PC-9 (cell line): ENCODE measurements at places on chromosomes 3 and 15.
A peak's percentile ranks its signal among the peaks of the same experiment; 100 is the strongest.

GRCh38 chr3:79367066-79367465 lies 400.7 kb downstream of the ROBO1 start:
- DNase-seq = no peak

GRCh38 chr3:187871204-187871591 lies 125.9 kb upstream of the BCL6 start:
- DNase-seq = no peak

DNA sequence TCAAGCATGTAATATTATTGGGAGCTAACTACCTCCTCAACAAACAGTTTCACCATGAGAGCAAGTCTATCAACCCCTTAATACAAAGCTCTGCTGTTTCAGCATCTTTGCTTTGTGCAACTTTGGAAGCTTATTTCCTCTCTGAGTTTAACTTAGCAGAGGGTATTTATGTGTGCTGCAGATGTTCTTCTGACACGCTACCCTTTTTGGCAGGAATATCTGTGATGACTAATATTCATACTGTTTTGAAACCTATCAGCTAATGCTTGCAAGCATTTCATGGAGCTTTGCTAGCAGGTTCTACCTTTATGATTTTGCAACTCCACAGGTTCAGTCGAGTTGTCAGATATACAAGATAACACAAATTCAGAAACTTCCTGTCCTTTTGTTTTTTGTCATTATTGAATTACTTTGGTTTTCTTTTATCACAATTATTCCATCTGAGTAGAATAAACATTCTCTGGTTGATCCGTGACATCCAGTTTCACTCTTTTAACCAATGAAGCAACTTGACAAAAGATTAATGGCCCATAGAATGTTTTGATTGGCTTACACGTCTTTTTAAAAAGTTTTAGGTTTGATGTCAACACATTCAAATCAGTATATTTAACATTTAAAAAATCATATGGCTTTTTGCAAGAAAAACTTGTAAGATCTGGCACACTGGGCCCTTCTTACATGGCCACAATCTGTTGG lies 1.7 kb upstream of the SLC9A9 start:
- DNase-seq = peak; percentile 25

GRCh38 chr3:132285620-132285945 lies 31.6 kb upstream of the ACP3 start:
- DNase-seq = no peak

DNA sequence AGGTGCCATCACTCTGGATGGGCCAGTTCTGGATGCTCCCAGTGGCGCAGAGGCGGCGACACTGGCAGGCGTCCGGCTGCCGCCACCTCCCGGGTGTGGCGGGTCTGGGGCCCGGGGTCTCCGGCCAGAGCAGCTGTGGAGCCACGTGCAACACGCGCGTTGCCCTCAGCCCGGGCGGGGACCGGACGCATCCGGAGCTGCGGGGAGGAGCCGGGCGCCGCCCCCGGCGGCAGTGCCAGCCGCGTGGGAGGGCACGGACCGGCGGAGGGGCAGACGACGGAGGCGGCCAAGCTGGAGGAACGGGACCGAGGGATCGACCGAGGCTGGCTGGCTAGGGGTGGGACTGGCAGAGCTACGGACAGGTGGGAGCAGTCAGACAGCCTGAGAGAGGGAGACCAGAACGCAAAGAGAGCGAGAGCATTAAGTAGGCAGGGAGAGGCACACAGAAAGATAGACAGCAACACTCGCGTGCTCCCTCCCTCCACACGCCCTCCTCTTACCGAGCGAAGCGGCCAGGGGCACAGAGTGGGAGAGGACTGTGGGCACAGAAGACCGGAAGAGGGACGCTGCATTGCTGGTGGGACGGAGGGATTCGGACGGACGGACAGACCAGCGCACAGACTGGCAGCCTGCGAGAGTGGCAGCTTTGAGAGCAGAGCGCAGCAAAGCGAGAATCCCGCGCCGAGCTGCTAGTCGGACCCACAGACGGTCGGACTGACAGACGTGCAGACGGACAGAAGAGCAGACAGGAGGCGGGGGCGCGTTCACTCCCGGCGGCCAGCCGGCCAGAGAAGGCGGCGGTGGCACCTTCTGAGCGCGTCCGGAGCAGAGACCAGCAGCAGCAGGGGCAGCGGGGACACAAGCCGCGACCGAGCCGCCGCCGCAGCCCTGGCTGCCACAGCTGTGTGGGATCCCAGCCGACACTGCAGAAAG lies at the start of gene ARPP21:
ARPP21 (plus strand) TSS at position 272 of the 933 bp plus-strand sequence. CDS start 42,227 bp downstream, outside the sequence.
- no peak for DNase-seq
